ENCODE measurements at places on chromosomes 2 and 18. TPM values are rescaled to one million over a fixed set of nuclear protein-coding genes. Genes with fewer than 3 reads are reported as not detected.

CYTIP gene
- total RNA-seq, result 206 TPM

VSNL1 gene
- total RNA-seq, result not detected

APLF gene
- total RNA-seq, result 3.8 TPM

GGCX gene
- total RNA-seq, result 25.1 TPM

SLC35F5 gene
- 39.6 TPM for total RNA-seq

NT5C1B gene
- not detected for total RNA-seq

C2orf15 gene
- 0.16 TPM for total RNA-seq

STARD6 gene
- total RNA-seq, result not detected

ANKRD29 gene
- total RNA-seq, result not detected

PSME4 gene
- total RNA-seq, result 52.0 TPM

OSBPL1A gene
- 0.98 TPM for total RNA-seq

LRATD1 gene
- total RNA-seq, result not detected

VWC2L gene
- total RNA-seq, result not detected

GPAT2 gene
- total RNA-seq, result 19.1 TPM

PID1 gene
- not detected for total RNA-seq

FAM124B gene
- 2.0 TPM for total RNA-seq

DCDC2C gene
- total RNA-seq, result not detected

TUBA3E gene
- total RNA-seq, result not detected

PSTPIP2 gene
- total RNA-seq, result 39.0 TPM
